ENCODE measurements at places on chromosomes 7 and 10. TPM values are rescaled to one million over a fixed set of nuclear protein-coding genes. Genes with fewer than 3 reads are reported as not detected.

The STOX1 gene
- total RNA-seq, result 0.82 TPM

The SHTN1 gene
- 1.3 TPM for total RNA-seq

The PHKG1 gene
- 0.12 TPM for total RNA-seq

The TMEM176B gene
- total RNA-seq, result 2.2 TPM

The SLC26A3 gene
- not detected for total RNA-seq

The DRGX gene
- total RNA-seq, result not detected

The GOLGA7B gene
- total RNA-seq, result not detected

The MSMB gene
- total RNA-seq, result not detected

The LRRC27 gene
- 7.2 TPM for total RNA-seq

The DOCK4 gene
- 7.1 TPM for total RNA-seq

The NEUROD6 gene
- not detected for total RNA-seq

The PDE6C gene
- not detected for total RNA-seq

The SCART1 gene
- total RNA-seq, result 2.1 TPM

The CPN1 gene
- not detected for total RNA-seq

The RASA4 gene
- total RNA-seq, result 6.0 TPM

The ENTPD1 gene
- not detected for total RNA-seq

The GIMAP1 gene
- not detected for total RNA-seq

The TEX47 gene
- not detected for total RNA-seq

The AZGP1 gene
- total RNA-seq, result 0.09 TPM

The SH2D4B gene
- not detected for total RNA-seq

The ATOH7 gene
- not detected for total RNA-seq

The PPP1R3C gene
- 20.6 TPM for total RNA-seq

The CDC14C gene
- not detected for total RNA-seq

The MRPS33 gene
- total RNA-seq, result 32.6 TPM

The NUTM2E gene
- 0.47 TPM for total RNA-seq

The HEPACAM2 gene
- total RNA-seq, result not detected

The CDNF gene
- total RNA-seq, result 0.09 TPM

The SPDYE5 gene
- total RNA-seq, result not detected

The UPK3B gene
- 8.6 TPM for total RNA-seq

The FGL2 gene
- total RNA-seq, result 1.4 TPM

The OR6B1 gene
- not detected for total RNA-seq

The AP3M1 gene
- 23.3 TPM for total RNA-seq

The ADAM22 gene
- total RNA-seq, result 0.12 TPM

The BAMBI gene
- 112 TPM for total RNA-seq

The NRAP gene
- not detected for total RNA-seq

The LRRC4 gene
- 0.09 TPM for total RNA-seq

The NKX2-3 gene
- not detected for total RNA-seq

The OR2A1 gene
- total RNA-seq, result not detected

The IFIT3 gene
- 22.5 TPM for total RNA-seq

The FEZF1 gene
- total RNA-seq, result not detected
